ENCODE measurements at places on chromosomes 5 and 9. TPM values are rescaled to one million over a fixed set of nuclear protein-coding genes. Genes with fewer than 3 reads are reported as not detected.
A peak's percentile ranks its signal among the peaks of the same experiment; 100 is the strongest.

DNA sequence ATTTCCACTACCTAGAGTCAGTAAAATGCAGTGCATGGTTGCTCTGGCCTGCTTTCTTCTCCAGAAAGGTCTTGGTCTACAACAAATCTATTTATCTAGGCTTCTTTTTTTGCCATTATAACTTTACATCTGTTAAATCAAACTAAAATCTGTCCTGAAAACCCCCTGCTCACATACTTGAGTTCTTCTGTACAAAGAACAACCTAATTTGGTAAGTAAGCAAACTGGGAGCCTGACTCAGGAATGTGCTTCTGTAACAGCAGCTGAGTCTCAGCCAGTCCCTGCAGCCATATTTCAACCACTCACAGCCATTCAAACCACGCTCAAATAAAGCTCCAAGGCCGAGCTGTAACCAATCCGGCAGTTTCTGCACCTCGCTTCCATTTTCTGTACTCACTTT, 95.8 kb downstream of the PLPP1 start:
- DNase-seq, result peak; percentile 23
- H3K4me1 ChIP-seq, result peaks cover 73% of the 10 kb centered on the region
- no peaks in the 10 kb centered on the region for H3K27me3 ChIP-seq
- no peak overlapping the region for H3K4me3 ChIP-seq
- H3K27ac ChIP-seq, result peak overlapping the region; percentile 84

GRCh38 chr5:175387144-175387543, 56.8 kb downstream of the DRD1 start:
- H3K27ac ChIP-seq, result no peak overlapping the region
- H3K27me3 ChIP-seq, result no peaks in the 10 kb centered on the region
- no peak for DNase-seq
- H3K4me3 ChIP-seq, result no peak overlapping the region
- no peaks in the 10 kb centered on the region for H3K4me1 ChIP-seq

- no peaks in the 10 kb centered on the region for H3K27me3 ChIP-seq
- no peak for DNase-seq
- H3K4me3 ChIP-seq, result no peak overlapping the region
- H3K36me3 ChIP-seq, result no peaks in the 10 kb centered on the region
- H3K4me1 ChIP-seq, result no peaks in the 10 kb centered on the region
These were observed 62.2 kb downstream of the RASEF start for GRCh38 chr9:83000765-83001164.

DNA sequence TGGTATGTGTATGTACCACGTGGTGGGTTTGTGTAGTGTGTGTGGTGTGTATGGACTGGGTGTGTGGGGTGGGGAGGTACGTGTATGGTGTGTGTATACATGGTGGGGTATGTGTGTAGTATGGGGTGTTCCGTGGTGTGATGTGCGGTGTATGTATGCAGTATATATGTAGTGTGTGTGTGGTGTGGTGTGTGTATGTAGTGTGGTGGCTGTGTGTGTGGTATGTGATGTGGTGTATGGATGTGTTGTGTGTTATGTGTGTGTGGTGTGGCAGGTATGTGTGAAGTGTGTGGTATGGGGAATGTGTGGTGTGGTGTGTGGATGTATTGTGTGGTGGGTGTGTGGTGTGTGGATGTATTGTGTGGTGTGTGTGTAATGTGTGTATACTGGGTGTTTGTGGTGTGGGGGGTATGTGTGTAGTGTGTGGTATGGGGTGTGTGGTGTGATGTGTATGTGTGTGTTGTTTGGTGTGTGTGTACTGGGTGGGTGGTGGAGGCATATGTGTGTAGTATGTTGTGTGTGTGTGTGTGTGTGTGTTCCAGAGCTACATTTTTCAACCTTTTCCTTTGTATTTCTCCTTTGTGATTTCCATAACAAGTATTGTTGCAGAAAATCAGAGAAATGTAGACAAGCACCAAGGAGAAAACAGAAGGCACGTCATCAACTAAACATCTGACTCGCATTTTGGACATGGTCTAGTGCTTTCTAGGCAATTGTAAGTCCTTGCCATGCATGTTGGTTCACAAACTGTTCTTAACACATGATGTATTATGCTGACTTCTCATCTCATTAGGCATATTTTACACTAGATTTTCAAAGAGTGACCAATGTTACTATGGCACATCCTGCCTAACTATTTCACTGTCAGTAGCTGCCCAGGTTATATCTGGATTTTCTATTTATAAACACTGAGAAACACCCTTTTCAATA, 13.2 kb downstream of the SEMA4D start:
- no peaks in the 10 kb centered on the region for H3K36me3 ChIP-seq
- H3K4me3 ChIP-seq, result no peak overlapping the region
- peak overlapping the region; percentile 8 for H3K27ac ChIP-seq
- DNase-seq, result peak; percentile 2
- no peaks in the 10 kb centered on the region for H3K27me3 ChIP-seq

GRCh38 chr5:107636068-107636467, 34.7 kb downstream of the EFNA5 start:
- H3K36me3 ChIP-seq, result no peaks in the 10 kb centered on the region
- H3K4me3 ChIP-seq, result no peak overlapping the region
- no peaks in the 10 kb centered on the region for H3K27me3 ChIP-seq
- no peak overlapping the region for H3K27ac ChIP-seq
- no peak for DNase-seq

DNA sequence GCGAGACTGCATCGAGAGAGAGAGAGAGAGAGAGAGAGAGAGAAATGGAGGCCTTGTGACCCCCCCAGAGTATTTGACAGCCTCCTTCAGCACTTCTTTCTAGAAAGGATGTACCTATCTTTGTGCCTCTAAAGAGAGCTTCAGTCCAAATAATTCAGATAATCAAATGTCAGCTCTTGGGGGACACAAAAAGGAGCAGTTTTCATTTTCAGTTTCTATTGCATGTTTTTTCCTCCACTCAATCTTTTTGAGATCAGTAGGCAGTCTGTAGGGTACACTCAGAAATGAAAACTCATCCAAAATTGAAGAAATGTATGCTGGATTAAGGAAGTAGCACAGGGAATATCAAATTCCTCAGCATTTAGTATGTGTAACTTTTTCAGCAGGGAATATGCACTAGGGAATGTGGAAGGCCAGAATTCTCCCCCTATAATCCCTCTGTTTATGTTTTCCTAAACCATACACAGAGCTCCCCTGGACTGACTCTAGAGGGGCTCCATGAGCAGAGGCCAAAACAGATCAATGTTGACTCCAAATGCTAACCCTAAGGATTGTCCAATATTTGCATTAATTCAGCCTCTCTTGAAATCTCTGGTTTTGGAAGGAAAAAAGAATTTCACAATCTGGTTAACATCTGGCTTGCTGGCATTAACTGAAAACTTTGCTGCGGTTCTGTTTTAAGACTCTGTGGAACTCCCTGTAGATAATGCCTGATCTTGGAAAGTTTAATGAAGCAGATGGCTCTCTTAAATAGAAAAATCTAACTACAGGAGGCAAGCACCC, 250.1 kb downstream of the CEMIP2 start:
- no peaks in the 10 kb centered on the region for H3K27me3 ChIP-seq
- H3K27ac ChIP-seq, result no peak overlapping the region
- H3K4me3 ChIP-seq, result no peak overlapping the region
- H3K4me1 ChIP-seq, result peaks cover 3% of the 10 kb centered on the region
- H3K36me3 ChIP-seq, result no peaks in the 10 kb centered on the region

DNA sequence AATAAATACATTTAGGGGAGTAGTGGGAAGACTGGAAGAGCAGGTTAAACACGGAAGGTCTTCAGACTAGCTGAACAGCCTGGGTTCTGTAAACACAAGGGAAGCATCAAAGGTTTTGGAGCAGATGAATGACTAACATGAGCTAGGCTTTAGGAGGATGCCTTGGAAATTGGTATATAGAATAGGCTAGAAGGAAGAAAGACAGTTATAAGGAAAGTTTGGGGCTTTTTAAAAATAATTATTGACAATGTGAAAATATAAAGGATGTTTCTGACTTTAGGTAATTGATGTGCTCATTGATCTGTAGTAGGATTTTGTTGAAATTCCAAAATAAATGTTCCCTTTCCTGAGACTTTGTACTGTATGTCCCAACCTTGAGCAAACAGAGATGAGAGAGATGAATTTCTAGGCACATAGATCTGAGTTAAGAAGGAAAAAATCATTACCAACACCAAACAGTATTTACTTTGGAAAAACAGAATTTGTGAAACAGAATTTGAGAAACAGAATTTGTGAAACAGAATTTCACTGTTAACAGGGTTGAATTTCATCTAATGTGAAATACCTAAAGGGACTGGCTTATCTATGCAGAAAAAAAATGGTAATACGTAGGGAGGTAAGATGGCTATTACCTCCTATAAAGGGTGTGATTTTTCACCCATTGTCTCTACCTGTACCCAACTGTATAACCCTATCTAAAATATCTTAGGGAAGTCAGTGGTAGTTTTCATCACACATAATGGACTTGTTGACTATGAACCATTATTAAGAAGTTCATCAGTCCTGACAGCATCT, 28.8 kb downstream of the SKP2 start:
- no peak for DNase-seq
- no peaks in the 10 kb centered on the region for H3K27me3 ChIP-seq
- H3K27ac ChIP-seq, result no peak overlapping the region
- peaks cover 4% of the 10 kb centered on the region for H3K36me3 ChIP-seq

- no peaks in the 10 kb centered on the region for H3K36me3 ChIP-seq
- H3K4me3 ChIP-seq, result no peak overlapping the region
- H3K4me1 ChIP-seq, result no peaks in the 10 kb centered on the region
These were observed 440.9 kb upstream of the EDIL3 start for GRCh38 chr5:84825606-84826005.

The MOCS2 gene
- total RNA-seq, result 16.1 TPM

The WNT8A gene
- not detected for total RNA-seq

Measured in transverse colon (tissue), 4 donors.